Stimulated activated CD4-positive, alpha-beta T cell treated with anti-CD3 and anti-CD28 coated beads, TNF-alpha, amount 100 ng/mL, for 24 hours (primary cell): ENCODE measurements at places on chromosomes 11 and 22.

GRCh38 chr11:123164732-123165450, 30.2 kb downstream of the CLMP start:
- no peak for DNase-seq

GRCh38 chr22:40951795-40952605, 822 bp downstream of the RBX1 start:
- no peak for DNase-seq

DNA sequence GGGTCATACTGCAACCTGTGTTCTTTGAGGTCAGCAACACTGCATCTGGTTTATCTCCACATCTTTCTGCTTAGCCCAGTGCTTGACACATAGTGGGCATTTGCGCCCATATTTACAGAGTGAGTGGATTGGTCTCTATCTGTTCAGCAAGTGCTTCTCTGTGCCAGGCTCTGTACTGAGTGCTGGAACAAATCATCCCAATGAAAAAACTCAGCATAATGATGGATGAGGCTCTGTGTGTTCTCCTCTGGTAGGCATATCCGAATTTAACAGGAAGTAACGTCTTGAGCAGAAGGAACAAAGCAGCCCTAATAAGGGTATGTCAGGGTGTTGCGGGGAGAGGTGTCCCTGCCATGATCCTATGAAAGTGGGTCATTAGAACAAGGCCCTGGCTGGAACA, 46.0 kb downstream of the MCM5 start:
- no peak for DNase-seq

DNA sequence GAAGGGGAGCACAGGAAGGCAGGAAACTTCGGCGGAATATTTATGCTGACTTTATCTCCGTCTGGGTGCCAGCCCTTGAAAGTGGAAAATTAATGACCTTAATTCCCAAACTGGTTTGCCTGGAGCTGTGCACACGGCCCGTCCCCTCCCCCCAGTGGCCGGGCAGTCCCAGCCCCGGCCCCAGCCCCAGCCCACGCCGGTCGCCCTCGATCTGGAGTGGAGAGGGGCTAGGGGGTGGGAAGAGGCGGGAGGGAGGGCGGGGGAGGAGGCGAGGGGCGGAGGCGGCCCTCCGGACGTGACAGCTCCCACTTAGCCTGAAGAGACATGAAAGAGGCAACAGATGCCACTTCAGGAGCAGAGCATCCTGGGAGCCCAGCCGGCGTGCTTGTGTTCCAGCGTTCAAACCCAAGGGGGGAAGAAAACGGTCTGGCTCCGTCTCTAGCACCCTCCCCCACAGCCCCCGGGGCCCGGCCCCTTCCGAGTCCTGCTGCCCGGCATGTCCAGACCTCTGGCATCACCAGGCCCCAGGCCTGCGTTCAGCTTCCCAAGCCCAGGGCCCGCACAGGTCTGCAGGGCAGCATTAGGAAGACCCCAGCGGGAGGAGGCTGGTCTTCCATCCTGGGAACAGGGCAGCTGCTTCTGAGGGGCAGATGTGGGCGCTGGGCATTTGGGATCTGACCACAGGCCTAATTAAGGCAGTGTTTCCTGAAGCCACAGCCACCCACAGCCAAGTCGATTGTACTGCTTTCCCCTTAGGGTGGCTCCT, 20.0 kb upstream of the LMO1 start:
- DNase-seq: no peak

DNA sequence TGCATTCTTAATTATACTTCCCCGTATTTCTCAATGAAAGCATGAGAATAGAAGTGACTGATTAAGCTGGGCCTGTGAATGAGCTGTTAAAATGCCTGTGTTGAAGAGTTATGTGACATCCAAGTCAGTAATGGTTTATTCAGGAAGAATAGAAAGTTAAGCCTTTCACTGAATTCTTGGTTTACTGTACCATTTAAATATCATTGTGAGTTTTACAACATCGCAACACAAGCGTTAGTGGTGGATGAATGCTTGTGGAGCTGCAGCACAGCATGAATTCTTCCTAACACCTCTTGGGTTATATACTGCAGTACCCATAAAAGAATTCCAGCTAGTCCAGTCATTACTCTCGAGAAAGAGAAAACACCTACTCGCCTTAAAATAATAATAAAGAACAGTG, 257.8 kb downstream of the JRKL start:
- DNase-seq: no peak

- no peak for DNase-seq
Observed at GRCh38 chr22:43541462-43542407, 129.9 kb downstream of the MPPED1 start.

GRCh38 chr11:126993599-126993998, 7.0 kb downstream of the KIRREL3 start:
- no peak for DNase-seq
